RWPE1 (cell line): ENCODE measurements at places on chromosomes 5 and 9.

DNA sequence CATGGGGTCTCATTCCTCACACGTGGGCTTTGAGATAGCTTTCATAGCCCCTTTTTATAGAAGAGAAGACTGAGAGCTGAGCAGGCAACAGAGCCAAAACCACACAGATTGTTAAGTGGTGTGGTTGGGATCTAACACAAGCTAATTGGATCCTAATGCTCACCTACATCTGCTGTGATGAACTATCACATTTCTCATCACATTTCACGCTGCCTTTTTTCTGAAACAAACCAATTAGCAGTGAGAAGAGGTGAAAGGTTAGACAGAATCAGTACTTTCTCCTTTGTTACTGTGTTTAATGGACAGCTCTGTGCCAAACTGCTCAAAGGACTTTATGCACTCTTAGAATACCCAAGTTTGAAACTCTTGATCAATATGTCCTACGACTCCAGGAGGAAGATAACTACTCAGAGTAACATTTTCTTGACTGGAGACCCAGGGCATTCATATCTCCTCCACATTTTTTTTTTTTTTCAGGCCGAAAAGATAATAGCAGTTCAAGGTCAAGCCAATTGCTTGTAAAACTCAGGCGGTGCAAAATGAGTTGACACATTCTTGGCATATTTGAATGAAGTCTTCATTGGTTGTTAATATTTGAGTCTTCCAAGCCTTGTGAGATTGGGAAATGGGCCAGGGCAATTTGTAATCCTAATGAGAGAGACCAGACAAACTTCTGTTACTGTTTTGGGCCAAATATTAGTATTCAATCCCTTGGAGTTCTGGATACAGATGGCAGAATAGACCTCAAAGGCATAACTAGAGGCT lies 138.4 kb downstream of the KCTD16 start:
- no peak for DNase-seq

GRCh38 chr5:150400316-150401075 lies 12.2 kb downstream of the CD74 start:
- DNase-seq: no peak

GRCh38 chr9:83588256-83588655 lies 34.7 kb upstream of the IDNK start:
- no peak for DNase-seq

GRCh38 chr5:177444106-177445051 lies 2.2 kb upstream of the PRR7 start:
- no peak for DNase-seq

- DNase-seq: no peak
These were observed 14.2 kb upstream of the C5orf46 start for GRCh38 chr5:147920420-147921030.

DNA sequence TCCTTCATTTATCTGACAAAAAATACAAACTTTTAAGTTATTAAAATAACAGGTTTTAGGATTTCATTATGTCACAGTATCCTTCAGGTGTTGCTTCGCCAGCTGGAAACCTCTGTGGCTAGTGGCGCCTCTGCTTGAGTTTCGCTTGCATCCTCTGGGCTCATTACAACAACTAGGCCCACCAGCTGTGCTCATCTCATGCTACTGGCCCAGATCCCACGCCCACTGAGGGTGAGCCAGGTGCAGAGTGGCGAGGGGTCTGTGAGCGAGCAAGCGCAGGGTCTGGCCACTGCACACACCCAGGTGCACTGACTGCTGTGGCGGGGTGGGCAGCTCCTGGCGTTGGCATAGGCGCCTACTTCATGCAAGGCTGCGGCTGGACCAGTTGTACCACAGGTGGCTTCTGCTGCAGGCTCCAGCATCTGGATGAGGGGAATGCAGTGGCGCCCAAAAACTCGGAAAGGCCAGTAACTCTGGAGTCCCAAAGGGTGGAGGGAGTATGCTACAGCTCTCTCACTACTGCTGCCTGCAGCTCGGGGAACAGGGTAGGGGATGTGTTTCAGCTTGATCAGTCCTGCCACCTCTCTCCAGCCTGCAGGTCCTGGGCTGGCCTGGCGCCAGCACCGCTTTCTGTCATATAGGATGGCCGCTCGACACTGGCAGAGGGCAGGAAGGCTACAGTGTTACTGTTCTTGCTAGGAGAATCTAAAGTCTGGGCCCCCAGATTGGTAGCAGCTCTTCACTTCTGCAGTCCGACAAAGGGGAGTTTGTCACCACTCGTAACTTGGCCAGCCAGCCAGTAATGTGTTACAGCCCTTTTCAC lies 452.1 kb downstream of the TUSC1 start:
- DNase-seq: no peak

DNA sequence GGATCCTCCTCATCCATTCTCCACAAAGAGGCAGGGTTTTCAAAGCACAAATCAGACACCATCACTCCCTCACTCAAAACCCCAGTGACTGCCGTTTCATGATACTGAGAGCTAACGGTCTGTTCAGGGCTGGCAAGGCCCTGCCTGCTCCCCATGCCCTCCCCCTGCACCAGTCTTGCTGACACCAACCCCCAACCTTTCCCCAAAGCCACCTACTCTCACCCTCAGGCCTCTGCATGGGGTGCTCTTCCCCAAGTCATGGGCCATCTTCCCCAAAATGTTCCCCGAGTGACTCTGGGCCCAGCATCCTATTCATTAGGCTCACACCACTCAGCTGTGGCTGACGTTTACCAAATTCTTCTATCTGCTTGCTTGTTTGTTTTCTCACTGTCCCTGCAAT lies 21.7 kb upstream of the OLFM1 start:
- DNase-seq: no peak

- DNase-seq: no peak
These were observed 55.0 kb downstream of the GARNL3 start for GRCh38 chr9:127319366-127320114.

DNA sequence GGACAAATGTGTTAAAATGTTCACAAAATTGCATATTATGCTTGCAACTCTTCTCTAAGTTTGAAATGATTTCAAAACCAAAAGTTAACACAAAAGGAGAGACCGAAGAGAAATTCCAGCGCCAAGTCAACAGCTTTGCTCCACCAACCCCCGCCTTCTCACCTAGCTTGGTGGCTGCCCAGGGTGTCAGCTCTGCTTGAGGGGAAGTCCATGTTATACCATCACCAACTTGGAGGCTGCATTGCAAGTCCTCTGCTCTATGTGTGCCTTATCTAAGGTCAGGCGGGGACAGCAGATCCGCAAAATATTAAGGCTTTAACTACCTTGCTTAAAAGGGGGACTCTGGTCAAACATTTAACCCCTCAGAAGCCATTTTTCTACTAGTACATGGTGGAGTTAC lies 14.6 kb downstream of the CCNJL start:
- no peak for DNase-seq

GRCh38 chr5:106877881-106878280 lies 792.9 kb downstream of the EFNA5 start:
- DNase-seq: no peak

DNA sequence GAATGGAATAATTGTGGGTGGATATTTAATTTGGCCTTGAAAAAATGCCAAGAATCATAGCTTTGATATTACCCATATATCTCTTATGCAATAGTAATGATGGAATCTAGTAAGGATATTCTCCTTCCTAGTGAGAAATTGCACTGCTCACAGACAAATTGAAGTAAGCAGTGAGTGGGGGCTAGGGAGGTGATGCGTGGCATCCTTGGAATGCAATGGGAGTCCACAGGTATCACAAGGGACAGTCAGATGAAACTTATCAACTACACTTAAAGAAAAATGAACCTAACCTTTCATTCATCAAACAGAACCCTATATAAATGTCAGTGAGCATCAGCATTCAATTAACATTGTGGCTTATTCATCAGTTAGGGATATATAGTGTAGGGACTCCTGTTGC lies 57.8 kb downstream of the IZUMO3 start:
- DNase-seq: no peak

- peak; percentile 57 for DNase-seq
These were observed 5.0 kb downstream of the OR2V2 start for GRCh38 chr5:181152406-181152805.

DNA sequence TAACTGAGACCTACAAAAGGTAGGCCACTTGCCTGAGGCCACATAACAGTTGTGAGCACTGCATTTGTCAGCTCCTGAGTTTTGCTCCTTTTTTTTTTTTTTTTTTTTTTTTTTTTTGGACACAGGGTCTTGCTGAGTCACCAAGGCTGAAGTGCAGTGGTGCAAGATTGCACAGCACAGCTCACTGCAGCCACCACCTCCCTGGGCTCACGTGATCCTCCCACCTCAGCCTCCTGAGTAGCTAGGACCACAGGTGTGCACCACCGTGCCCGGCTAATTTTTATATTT lies 37.1 kb downstream of the LAMC3 start:
- no peak for DNase-seq

DNA sequence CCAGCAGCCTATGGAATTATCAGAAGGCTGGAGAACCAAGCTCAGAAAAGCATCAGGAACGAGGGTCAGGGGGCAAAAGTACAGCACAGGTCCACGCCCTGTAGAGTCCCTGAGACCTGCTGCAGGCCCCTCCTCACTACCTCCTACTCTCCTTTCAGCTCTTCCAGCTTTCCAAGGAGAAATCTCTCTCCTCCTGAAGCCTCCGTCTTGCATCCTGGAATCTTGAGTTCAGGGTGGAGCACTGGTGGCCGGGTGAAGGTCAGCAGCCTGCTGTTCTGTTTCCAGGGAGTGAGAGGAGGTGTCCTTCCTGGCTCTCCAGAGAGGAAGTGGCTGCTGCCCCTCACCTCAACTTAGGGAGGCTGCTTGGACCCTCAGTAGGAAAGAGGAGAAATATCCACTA lies 342.3 kb downstream of the ZSWIM6 start:
- DNase-seq: no peak

DNA sequence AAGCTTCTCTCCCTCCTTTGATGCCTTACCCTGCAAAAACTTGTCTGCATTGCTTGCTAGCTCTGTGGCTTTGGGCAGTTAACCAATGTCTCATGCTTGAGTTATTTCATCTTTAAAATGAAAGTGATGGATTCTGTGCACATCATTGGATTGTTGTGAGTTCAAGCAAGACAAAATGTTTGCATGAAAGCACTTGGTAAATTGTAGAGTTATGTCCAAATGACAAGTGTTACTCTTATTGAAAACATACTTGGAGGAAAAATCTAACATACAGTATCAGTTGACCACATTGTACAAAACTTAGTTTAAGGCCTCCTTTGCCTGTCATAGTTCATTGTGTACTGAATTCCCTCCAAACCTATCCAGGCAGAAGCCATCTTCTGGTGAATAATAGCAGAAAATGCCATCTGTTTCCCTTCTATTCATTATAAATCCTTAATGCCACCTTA lies 30.0 kb downstream of the TGFBR1 start:
- no peak for DNase-seq

- no peak for DNase-seq
These were observed 74.1 kb upstream of the FSD1L start for GRCh38 chr9:105373723-105374122.
